ENCODE measurements at places on chromosomes 4 and X.
A peak's percentile ranks its signal among the peaks of the same experiment; 100 is the strongest.

- DNase-seq: no peak
These were observed 6.7 kb upstream of the CD38 start for GRCh38 chr4:15771216-15772058.

- DNase-seq: peak; percentile 59
These were observed 32.1 kb downstream of the ZGRF1 start for GRCh38 chr4:112604589-112604988.

GRCh38 chr4:145785391-145786008 is 105.6 kb downstream of the C4orf51 start:
- DNase-seq: no peak

DNA sequence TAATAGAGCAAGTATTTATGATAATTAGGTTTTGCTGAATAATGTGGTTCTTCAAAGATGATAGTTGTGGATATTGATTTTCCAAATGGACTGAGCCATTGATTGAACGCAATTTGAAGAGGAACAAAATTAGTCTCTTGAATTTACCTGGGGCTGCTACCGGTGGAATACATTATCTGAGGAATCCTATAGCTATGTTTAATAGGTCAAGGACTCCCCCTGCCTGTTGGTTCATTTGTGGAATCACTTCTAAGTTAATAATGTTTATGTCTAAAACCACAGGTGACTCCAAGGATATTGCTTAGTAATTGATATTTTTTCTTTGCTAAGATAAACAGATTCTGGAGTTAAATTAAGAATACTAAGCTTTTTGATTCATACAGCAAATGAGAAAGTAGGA is 576.0 kb upstream of the PABPC4L start:
- no peak for DNase-seq

- DNase-seq: no peak
These were observed 44.9 kb downstream of the TIGD4 start for GRCh38 chr4:152734699-152735050.

GRCh38 chr4:180103794-180104193 is 2139.4 kb upstream of the TENM3 start:
- DNase-seq: no peak

DNA sequence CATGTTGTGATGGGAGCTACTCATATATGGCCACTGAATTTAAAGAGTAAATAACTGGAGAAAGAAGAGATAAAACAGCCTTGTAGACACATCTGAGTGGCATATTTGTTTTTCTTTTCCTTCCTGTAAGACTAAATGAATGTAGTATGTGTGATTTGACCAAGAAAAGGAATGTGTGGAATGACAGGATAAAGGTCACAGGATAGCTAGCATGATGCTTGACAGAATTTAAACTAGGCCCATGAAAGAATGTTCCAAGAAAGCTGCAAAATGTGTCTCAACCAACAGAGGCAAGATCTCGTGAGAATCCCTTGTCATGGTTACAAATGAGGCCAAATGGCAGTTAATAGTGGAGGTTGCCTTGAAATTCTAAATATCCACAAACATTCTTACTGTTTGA is 137.0 kb downstream of the KCNIP4 start:
- DNase-seq: peak; percentile 72

DNA sequence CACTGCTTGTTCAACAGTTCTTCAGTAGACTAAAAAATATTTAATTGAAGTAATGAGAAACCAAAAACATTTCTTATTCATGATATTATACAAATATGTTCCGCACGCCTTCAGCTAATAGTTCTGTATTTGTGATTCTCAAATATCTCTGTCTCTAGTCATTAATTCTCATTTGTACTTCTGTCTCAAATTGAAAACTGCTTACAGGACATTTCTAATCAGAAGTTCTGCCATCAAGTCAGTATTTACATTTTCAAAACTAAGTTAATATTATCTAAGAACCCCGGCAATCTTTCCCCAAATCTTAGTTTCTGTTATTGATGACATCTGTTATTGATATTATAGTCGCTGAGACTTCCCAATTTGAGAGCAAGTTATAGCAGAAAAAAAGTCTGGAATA is 78.6 kb upstream of the PGRMC2 start:
- no peak for DNase-seq

All from fibroblast of skin of scalp (primary cell).